ENCODE measurements at places on chromosomes 3 and 15.

DNA sequence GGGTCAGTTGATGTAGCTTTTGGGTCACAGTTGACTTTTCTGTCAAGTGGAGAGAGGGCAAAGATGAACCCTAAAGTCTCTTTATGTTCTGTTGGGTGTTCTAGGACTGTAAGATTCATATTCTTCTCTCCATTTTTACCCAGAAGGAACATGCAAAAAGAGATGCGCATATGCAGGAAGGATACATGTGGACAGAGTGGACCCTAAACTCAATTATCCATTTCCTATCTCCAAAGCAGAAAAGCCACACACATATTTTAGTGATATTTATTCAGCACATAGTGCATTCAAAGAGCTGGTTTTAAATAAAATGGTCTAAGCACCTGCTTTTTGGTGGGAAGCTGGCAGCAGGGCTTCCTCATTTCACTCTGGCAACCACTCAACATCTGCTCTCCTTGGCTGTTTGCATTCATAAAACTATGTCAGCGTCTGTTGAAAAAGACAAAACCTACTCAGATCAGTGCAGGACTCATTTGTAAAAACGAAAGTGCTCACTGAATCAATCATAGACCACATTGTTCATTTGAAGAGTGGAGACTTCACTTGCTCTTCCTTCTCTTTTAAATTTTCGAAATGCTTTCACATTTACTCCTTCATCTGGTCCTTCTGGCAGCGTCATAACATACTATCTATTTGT, 96.6 kb downstream of the SEMA6D start:
- DNase-seq = no peak

- no peak for DNase-seq
Measured at GRCh38 chr15:33724321-33725036, 243.8 kb upstream of the CHRM5 start.

DNA sequence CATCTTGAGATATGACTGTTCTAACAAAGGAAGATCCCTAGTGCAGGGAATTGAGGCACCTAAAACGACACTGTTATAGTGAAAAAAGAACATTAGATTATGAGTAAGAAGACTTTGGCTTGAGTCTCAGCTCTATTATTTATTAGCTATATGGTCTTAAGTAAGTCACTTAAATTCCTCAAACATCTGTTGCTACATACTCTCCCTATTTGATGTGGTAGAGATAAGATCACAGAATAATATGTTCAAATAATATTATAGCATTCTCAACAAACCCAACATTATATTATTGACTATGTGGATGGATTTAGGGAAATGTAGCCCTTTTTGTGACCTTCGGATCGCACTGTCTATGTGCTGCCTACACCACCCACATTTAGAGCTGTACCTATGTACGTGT, 136.9 kb downstream of the P2RY1 start:
- no peak for DNase-seq

- no peak for DNase-seq
Measured at GRCh38 chr3:172905451-172905850, 154.9 kb downstream of the ECT2 start.

DNA sequence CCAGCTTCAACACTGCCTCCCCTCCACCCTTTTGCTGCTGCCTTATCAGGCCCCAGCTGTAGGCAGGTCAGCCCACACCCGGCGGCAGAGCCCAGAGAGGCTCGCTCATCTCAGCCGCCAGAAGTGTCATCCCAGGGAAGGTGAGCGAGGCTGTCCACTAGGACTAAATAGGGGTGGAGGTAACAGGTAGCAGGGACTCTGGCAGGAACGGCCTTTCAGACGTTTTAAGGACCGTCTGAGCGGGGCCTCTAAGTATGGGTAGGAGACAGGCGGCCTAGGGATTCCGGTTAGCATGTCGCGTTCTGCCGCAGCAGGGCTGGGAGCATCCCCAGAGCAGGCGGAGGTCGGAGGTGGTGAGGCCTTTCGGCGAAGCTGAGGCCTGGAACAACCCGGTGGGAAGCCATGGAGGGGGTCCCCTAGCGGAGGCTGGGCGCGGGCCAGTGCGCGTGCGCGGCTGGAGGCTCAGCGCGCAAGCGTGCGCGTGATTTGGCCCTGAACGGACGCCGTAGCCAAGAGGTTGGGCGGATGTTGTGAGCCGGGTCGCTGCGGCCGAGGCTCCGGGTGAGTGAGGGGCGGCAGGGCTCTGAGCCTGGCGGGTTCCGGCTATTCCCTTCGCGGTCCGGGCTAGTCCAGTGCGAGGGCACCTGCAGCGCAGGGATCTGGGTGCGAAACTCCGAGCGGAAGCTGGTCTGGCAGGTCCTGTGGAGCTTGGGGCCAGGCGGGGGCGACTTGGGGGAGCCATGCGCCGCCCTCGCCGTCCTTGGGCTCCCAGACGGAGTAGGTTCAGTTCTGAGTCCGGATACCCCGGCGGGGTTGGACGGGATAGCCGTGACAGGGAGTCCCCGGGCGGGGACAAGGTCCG, at the start of the genes MST1 and RNF123:
TSS of gene MST1 (minus strand) at position 429 of the 862 bp plus-strand sequence. CDS start 783 bp downstream, outside the sequence.
TSS of gene RNF123 (plus strand) at position 512 of the 862 bp plus-strand sequence. CDS start 1,609 bp downstream, outside the sequence.
- DNase-seq = peak; percentile 60

DNA sequence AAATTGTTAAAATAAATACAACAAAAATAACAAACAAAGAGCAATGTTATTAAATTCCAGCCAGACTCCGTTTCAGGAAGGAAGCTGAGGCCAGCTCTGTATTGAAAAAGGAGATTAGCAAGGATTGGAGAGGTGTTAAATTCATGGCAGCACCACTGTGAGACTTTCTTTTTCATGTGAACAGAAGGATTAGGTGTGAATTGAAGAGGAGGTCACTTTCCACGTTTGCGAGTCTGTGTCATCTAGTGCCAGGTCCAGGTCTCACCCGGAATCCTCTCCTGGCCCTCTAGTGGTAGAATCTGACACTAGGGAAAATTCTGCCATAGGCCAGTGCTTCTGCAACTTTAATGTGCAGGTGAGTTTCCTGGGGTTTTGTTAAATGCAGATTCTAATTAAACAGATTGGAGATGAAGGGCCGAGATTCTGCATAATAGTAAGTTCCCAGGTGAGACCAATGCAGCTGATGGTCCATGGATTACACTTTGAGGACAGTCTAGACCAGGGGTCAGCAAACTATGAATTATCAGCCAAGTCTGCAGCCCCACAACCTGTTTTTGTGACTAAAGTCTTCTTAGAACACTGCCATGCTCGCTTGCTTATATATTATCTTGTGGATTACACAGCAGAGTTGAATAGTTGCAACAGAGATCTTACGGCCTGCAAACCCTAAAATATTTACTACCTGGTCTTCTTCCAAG, 9.2 kb upstream of the SLC6A1 start:
- DNase-seq = peak; percentile 48

GRCh38 chr3:449711-450110, 253.1 kb downstream of the CHL1 start:
- no peak for DNase-seq

DNA sequence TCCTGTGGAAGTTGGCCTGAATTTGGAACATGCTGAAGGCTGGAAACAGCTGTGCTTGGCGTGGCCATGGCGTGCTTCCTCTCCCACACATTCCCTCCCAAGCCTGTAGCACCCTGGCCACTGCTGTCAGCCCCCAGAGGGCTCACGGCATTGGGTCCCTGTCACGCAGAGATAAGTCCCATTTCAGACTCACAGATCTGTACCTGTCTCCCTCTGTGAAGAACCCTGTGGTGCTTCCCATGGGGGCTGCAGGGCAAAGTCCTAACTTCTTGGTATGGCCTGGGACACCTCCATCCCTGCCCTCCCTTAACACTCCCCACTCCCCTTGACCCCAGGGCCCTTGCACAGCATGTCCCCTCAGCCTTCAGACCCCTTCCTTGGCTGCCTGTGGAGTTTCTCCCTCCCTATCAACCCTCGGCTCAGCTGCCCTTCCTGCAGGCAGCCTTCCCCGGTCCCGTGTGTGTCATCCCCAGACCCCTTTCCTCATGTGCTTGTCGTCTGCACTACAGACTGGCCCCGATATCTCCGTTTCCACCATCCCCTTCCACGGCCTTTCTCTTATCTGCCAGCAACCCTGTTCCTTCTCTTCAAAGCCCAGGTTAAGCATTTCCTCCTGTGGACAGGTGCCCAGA, 28.6 kb downstream of the ABTB1 start:
- DNase-seq = no peak

GRCh38 chr3:17808994-17809393, 66.6 kb upstream of the TBC1D5 start:
- DNase-seq = peak; percentile 52

- no peak for DNase-seq
Measured at GRCh38 chr3:101521211-101521701, 8.2 kb upstream of the SENP7 start.

GRCh38 chr15:64566629-64567427, 106.5 kb downstream of the ZNF609 start:
- DNase-seq = no peak

- no peak for DNase-seq
Measured at GRCh38 chr15:98718426-98719136, 70.2 kb downstream of the IGF1R start.

DNA sequence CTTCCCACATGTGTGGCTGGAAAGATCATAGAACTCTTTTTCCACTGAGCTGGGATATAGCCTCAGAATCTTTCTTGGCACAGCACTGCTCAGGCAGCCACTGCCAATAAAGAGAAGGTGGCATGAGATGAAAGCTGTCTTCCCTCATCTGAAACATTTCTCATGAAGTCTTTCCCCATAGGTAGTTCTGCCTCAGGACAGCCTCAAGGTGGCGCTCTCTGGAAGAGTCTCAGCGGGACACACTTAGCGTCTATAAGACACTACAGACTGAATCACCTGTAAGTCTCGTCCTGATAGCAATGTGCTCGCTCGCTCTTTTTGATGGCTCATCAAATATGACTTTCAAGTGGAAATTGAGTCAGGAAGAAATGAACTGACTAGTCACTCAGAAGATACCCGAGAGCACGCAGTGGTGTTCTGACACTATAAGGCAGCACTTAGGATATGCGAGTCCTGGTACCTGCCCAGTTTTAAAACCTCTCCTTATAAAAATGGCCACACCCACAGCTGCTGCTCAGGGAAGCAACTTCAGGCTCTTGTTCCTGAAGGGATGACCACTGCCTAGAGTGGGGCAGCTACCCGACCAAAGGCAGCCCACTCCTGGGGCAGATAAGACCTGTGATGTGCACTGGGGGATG, 269.5 kb downstream of the SUCLG2 start:
- DNase-seq = peak; percentile 45

- DNase-seq = no peak
Measured at GRCh38 chr3:49519296-49519695, 35.0 kb upstream of the BSN start.

DNA sequence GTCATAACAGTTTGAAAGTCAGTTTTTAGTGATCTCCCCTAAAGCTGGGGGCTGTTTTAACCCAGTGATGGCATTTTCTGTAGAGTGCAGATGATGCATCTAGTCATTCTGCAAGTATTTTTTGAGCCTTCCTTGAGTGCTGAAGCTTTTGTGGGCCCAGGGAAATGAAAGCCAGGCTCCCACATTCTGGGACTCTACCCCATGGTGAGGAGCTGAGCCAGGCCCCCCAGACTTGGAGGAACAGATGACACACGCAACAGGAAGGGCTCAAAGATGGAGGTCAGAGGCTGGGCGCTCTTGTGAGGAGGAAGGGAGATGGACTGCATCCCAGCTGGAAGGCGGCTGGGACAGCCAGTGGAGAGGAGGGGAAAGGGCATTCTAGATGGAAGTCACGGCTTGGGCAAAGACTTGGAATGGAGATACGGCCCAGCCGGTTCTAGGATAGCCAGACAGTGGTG, 40.8 kb downstream of the MRAS start:
- DNase-seq = no peak

DNA sequence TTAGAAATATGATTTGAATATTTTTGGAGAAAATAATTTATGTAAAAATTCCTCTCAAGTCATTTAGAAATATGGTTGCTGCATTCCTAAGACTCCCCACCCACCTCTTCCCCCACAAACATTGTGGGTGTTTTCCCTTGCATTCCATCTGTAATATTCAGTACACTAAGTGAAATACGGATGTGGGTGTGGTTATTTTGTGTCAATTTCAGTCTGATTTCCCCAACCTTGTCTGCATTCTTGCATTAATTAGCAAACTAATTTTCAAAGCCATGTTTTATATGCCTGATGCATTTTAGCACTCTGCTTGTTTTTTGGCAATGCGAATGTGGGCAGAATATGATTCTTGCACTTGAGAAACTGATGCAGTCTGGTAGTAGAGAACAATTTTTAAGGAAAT, 408.3 kb upstream of the RGMA start:
- DNase-seq = no peak

GRCh38 chr15:86201313-86202008, 121.8 kb downstream of the AGBL1 start:
- no peak for DNase-seq

DNA sequence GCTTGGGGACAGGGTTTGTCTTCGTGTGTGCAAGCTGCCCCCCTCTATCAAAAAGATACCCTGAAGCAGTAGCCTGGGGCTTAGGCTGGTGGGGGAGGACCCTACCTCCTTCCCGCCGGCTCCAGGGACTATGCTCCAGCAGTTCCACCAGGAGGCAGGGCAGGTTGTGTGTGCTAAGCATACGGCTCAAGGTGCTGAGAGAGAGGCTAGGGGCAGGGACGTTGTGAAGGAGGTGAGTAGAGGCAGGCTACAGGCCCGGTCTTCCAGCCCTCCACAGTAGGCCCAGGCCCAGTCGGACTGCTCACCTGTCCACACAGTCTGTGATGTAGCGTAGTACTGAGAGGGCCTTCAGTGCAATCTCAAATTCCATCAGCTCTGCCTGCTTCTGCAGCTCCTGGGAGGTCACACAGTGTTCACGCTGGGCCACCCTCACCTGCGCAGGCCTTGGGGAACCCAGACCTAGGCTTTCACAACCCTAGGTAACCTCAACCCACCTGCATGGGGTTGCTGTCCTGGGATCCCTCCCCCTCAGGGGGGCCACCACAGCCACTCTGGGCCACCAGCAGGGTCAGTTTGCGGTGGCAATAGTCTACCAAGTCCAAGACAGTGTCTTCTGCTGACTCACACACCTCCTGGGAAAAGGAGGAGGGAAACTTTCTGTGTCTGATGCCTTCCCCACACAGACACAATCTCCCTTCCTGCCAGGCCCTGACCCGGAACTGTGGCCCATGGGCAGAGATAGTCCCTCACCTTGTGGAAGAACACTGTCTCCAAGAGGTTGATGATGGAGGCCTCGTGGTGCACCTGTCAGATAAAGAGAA, 2.4 kb upstream of the RASSF1 start:
- DNase-seq = no peak

DNA sequence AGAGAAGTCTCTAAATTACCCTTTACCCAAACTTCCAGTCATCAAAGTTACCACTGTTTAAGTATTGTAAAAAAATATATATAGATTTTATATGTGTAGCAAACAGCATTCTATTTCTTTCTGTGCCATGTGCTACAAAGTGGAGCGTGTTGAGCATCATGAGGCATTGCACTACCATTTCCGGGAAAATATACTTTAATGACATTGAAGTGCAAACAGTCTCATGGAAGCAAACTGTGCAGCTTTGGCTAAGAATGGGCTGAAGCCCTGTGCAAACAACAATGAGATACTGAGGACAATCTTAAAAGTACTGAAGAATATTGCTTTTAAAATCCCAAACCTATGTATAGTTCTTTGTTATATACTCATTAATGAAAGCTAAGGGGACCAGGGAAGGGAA, 6.5 kb upstream of the RPL22L1 start:
- no peak for DNase-seq
